ENCODE measurements at places on chromosomes 3 and 15.

GRCh38 chr3:132354916-132355702 is 37.9 kb downstream of the ACP3 start:
- DNase-seq: no peak

DNA sequence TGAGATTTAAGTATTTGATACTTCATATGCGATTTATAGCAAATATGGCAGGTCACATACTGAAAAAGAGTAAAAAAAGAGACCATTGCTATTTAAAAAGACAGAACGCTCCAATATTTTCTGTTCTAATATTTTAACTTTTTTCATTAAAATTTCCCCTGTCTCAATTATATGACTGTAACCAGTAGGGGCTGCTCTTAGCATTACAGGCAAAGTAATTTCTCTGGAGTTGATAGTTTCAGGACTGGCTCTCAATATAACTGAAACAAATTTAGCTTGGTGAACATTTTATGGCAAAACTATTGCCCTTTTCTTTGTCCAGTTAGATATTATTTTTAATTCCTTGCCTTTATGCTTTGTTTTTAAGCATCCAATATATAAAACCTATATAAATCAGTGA is 286.3 kb upstream of the ROBO2 start:
- no peak for DNase-seq

GRCh38 chr15:48719668-48720067 is 74.2 kb upstream of the FBN1 start:
- no peak for DNase-seq

DNA sequence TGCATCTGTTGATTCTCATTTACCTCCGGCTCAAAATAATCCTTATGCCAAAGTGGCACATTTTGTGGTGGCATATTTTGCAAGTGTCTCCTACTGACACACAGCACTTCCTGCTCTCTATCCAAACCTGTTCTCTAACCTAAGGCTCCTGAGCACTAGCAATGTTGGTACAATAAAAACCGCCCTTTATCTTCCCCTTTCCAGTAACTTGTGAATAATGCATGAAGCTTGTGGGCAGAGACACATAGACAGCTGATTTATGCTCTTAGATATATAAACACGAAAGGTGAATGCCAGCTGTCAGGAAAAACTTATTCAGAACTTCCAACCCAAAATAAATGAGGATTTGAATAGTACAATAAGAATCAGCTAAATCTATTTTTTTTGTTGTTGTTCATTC is 34.6 kb upstream of the ARPIN start:
- no peak for DNase-seq

DNA sequence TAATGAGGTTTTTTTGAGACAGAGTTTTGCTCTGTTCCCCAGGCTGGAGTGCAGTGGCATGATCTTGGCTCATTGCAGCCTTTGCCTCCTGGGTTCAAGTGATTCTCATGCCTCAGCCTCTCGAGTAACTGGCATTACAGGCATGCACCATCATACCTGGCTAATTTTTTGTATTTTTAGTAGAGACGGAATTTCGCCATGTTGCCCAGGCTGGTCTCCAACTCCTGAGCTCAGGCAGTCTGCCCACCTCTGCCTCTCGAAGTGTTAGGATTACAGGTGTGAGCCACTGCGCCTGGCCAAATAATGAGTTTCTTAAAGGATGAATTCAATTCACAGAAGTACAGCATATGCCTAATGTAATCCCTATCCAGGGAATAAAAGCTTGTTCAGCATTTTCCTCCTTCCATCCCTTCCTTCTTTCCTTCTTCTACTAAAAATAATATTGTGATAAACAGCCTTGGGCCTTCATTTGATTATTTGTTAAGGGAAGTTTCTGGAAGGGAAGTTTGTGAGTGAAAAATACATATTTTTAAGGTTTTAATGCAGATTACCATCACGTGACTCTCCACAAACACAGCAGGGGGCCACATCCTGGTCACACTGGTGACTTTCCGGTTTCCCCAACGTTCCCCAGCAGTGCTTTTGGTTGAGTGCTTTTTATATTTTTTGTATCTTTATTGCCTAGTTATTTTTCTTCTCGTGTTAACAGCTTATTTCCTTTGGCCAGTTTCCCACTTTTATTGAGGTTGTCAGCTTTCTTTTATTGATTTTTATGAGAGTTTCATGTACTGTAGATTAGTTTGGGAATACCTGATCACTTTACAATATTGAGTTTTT is 116.8 kb downstream of the USP13 start:
- DNase-seq: no peak

GRCh38 chr3:70952033-70952747 is 631.3 kb downstream of the FOXP1 start:
- DNase-seq: no peak

- DNase-seq: no peak
These were observed 8.2 kb downstream of the B3GNT5 start for GRCh38 chr3:183261151-183261724.

GRCh38 chr15:85782064-85782463 is 12.7 kb downstream of the KLHL25 start:
- DNase-seq: no peak

GRCh38 chr3:170792471-170792870 is 77.5 kb downstream of the RPL22L1 start:
- no peak for DNase-seq

GRCh38 chr3:178137831-178138230 is 398.4 kb upstream of the KCNMB2 start:
- DNase-seq: no peak
